Cortex of kidney (tissue), 1 donor: ENCODE measurements at places on chromosomes 11 and 22.

DNA sequence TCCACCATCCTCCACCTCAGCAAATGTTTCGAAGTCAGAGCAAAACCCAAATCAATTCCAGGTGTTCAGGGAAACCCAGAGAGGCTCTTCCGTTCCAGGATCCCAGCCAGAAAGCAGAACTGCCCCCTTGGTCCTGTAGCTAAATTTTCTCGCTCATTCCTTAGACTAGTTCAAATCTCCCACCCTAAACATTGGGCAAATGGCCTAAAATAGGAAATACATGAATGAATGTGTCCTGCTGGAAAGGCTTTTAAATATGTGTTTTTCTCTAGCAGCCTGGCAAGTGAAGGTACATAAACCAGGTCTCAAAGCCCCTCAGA lies 89.6 kb downstream of the ETS1 start:
- no peak for DNase-seq

- DNase-seq = no peak
These were observed 92.8 kb downstream of the ARFGAP2 start for GRCh38 chr11:47083913-47084312.

- DNase-seq = no peak
These were observed 26.3 kb downstream of the MEI1 start for GRCh38 chr22:41725510-41726110.

- DNase-seq = no peak
These were observed 103.1 kb downstream of the PTPRJ start for GRCh38 chr11:48083421-48083820.

DNA sequence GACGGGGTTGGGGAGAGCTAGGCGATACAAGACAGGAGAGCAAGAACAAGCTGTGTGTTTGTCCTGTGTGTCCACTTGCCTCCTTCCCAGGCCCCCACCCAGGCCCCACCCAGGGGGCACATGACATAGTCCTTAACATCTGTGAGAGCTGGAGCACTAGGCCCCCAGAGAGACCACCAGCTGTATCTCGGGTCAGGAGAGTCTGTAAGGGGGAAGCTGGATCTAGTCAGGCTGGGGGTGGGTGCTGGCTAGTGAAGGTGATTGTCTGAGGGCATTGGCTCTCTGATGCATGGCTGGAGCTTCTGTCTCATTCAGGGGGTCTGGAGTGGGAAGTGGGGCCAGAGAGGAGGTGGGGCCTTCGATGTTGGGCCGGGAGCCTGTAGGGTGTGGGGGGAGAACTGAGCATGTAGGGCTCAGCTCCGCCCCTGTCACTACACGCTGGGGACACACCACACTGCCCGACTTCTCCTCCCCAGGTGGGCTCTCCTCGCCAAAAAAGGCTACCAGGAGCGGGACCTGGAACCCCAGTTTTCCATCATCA lies 571 bp downstream of the P2RX6 start:
- no peak for DNase-seq

DNA sequence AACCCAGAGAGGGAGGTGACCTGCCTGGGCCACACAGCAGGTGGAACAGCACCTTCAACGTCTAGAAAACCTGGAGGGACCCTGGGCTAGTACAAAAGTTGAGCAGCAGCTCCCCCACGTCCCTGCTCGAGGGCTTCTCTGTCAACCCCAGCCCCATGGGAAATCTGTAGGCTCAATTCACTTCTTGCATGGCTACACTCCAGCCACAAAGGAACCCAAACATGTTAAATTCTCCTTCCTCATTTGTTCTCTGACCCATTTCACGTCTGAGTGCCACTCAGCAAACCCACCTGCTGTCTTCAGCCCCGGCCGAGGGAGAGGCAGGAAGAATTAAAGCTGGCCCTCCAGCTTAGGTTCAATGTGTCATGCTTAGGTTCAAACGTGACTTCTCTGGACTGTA lies 418.5 kb downstream of the MIAT start:
- DNase-seq = no peak

- no peak for DNase-seq
These were observed 24.9 kb upstream of the PACSIN2 start for GRCh38 chr22:43039800-43040199.

DNA sequence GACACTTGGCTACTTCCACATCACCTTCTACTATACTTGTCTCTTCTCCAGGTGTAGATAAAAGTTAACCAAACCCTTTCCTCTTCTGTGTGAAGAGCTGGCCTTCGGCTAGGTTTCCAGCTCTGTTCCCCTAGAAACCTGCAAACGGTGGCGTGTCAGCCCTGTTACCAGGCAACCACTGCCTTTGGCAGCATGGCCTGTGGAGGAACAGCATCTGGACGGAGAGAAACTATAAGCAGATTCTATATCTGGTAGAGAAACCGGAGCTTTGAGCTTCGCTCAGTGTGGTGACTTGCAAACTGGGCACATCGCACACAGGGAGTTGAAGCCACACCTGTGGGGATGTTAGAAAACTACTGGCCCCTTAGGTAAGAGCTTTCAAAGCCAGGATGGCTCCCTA lies 35.9 kb downstream of the ARAP1 start:
- no peak for DNase-seq

- no peak for DNase-seq
These were observed 106.4 kb downstream of the NECTIN1 start for GRCh38 chr11:119622454-119623143.

GRCh38 chr11:117062498-117062897 lies 35.7 kb downstream of the SIK3 start:
- no peak for DNase-seq

DNA sequence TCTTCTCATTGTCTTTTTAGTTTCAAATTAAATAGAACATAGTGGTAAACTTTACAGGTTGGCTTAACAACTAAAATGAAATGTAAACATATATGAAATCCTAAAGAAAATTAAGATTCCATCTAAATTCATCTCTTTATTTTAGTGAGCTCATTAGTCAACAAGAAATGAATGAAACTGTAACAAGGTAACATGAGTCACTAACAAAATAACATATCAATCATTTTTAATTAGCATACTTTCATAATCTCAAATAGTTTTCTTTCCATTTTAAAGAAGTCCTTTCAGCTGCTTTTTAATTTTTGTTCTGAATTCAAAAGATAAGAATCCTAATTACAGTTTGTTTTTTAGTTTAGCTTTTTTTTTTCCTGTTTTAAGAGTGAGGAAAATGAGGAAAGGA lies 688.6 kb upstream of the TENM4 start:
- no peak for DNase-seq

DNA sequence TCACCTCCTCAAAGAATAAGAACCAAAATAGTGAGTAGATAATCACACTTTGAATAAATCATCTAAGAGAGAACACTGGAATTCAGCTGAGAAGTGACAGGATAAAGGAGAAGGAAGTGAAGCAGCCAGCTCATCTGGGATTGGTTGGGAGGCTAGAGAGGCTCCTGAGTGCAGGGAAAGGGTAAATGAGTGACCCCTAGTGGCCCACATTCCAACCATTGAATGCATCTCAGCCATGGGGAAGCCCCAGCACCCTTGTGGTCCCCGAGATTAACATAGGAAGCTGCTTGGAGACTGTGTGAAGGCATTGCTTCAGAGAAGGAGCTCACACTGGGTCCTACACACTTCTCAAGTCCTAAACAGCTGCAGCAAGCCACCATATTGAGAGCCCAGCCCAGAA lies 82.3 kb downstream of the JRKL start:
- no peak for DNase-seq

DNA sequence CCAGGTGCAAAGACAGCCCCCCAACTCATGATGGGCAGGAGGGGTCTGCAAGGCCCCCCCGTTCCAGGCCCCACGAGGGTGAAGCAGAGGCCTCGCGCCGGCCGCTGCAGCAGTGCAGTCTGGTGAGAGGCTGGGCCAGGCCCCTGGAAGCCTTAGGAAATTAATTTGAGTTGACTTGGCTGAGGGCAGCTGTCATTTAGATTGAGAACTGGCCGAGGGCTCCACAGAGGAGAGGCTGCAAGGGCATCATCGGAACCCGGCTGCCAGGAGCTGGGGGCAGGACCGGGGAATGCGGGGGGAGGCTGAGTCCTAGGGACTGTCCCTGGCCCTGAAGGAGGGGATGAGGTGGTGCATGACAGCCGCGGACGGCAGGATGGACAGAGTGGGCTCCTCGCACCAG lies 39.9 kb downstream of the MN1 start:
- no peak for DNase-seq

GRCh38 chr11:116929414-116930090 lies 92.1 kb upstream of the APOA1 start:
- no peak for DNase-seq

DNA sequence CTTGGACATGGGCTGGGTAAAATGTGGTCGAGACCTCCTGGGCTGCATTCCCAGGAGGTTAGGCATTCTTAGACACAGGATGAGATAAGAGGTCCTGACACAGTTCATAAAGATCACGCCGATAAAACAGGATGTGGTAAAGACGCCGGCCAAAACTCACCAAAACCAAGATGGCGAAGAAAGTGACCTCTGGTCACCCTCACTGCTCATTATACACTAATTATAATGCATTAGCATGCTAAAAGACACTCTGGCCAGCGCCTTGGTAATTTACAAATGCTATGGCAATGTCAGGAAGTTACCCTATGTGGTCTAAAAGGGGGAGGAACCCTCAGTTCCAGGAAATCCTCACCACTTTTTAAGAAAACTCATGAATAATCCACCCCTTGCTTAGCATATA lies 983.3 kb downstream of the OPCML start:
- DNase-seq = no peak

DNA sequence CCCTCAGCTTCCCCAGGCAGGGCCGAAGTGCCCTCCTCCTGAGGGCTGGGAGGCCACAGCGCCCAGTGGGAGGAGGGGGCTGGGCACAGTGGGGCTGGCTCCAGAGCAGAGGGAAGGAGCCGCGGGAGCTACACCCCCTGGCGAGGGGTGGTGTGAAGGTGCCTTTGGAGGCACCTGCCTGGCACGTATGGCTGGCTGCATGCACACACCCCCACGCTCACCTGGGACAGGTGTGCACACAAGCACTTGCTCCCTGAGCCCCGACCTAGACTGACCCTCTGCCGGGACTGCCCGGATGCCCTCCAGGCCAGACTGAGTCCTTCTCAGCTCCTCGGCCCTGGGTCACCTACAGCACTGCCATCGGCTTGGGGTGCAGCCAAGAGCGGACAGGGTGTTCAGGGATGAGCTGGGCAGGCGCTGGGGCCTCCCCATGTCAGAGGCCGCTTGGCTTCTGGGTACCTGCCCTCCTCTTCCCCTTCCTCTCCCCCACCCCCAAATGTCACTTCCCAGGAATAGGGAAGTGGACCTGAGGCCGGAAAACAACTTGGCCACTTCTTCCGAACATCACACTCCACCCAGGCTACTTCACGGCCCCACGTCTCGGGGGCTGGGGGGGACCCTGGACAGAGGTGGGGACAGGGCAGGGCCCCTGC lies 7.4 kb upstream of the PIM3 start:
- DNase-seq = no peak

DNA sequence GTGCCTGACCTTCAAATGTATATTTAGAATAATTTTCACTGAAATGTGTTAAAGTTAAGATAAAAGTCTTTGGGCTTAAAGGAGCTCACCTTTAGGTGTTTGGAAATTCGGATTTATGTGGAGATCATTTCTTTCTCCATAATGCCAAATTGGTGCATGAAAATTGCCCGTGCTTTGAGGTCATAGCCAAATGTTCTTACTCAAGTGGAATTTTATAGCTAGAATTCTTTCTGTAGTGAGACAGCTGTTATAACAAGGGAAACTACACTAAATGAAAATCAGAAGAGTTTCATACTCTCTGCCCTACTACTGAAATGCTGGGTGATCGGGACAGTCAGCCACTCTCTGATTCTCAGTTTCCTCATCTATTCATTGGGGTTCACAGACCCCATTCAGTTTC lies 89.5 kb upstream of the DBX1 start:
- no peak for DNase-seq

GRCh38 chr11:105023003-105023402 lies at the start of gene CASP5:
Gene CASP5 (minus strand): TSS chr11:105023168. CDS start chr11:105023136, 32 bp downstream.
- DNase-seq = no peak

DNA sequence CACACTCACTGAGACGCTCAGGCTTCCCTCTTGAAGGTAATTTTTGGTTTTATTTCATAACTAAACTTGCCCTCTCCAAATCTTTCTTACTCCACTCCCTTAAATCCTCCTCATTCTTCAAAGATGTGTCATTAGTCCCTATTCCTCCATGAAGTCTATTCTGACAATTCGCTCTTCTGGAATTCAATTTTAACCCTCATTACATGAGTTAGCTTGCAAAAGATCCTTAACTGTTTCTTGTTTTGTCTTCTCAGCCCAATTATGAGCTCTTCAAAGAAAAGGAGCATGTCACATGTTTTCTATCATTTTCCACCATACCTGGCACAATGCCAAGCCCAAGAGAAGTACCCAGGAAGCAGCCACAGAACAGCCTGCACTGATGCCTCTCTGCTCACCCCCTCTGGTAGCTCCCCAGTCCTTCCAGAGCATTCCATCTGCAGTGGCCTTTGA lies 13.0 kb downstream of the GALNT18 start:
- no peak for DNase-seq

DNA sequence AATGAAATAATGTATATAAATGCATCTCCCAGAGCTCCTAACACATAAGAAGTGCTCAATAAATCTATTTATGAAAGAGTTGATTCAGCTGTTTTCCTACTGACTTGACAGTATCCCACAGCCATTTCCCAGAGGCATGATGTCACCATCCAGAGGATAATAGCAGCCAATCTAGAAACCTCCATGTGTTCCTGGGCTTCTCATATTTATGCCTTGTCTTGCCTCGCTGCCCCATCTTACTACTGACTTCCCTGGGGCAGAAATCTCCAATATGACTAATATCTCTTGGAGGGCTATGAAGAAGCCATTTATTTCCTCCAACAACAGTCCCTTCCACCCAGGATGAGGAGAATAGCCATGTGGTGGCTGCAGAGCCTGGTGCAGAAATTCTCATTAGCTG lies 115.4 kb upstream of the NAV2 start:
- no peak for DNase-seq

GRCh38 chr22:40345815-40346184 lies 500 bp upstream of the ADSL start:
- DNase-seq = no peak

- DNase-seq = no peak
These were observed 951.6 kb downstream of the DLG2 start for GRCh38 chr11:84675396-84676025.

- no peak for DNase-seq
These were observed 24.8 kb downstream of the KDM4D start for GRCh38 chr11:94998285-94998684.

GRCh38 chr22:36368359-36368983 lies 19.3 kb downstream of the MYH9 start:
- DNase-seq = no peak

DNA sequence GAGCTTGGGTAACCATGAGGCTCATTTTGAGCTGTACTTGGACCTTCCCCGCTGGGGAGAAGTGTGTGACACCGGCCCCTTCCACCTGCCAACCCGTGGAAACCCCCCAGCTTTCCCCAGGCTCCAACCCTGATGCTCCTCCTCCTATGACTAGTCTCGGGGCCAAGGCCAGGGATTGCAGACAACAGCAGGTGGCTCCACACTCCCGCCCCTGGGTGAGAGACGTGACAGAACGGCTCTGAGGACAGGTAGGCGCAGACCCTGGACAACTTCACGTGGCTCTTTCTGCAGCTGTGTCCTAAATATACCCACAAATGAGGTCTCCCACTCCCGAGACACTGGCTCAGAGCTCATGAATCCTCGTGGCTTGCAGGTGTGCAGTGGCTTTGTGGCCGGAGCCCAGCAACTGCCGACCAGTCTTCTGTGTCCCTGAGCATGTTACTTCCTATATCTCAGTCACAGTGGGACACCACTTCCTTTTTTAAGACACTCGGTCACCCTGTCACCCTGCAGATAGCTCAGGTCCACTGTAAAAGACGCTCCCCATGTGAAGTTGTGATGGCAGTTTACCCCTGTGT lies 55.2 kb downstream of the NECTIN1 start:
- DNase-seq = no peak
